GM03348 (cell line): ENCODE measurements at places on chromosomes 11 and 22.

DNA sequence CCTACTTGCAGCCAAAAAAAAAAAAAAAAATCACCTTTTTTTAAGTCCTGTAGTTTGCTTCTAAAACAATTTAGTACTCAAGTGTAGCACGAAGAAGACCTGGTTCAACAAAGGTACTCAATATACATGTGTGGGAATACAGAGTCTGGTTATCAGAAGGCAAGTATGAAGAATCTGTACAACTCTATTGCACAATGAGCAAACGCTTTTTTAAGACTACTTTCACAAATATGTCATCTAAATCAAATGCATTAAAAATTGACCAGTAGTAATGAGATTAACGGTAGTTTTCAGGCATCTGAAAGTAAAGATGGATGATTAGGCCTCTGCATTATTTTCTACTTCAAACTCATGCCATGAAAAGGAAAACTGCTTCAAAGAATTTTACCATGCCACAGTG, 9.5 kb downstream of the CHORDC1 start:
- DNase-seq: no peak

DNA sequence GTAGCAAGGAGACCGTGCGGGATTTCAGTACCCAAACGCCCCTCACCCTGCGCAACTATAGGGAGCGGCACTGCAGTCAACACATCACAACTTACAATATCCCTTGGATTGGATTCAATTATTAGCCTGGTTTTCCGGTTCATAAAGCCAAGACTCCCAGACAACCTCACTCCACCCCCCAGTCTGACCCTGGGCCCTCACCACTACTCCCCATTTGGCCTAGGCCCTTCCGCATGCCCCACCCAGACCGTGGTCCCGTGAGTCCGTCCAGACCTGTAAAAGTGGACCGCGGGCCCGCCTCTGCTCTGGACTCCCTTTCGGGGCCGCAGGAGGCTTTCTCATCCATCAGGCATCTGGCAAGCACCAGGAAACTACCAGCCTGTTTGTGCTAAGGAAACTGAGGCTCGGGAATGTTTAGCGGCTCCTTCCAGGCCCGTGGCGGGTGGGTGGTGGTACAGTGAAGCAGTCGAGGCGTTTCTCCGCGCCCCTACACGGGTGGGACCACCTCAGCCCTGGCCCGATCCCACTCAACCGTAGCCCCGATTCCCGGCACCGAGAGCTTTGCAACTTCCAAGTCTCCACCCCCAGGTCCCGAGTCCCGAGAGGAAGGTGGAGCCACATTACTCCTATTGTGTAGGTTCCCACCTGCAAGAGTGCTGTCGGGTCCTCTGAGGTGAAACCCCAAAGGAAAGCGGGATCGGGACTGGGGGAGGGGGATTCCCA, 679 bp upstream of the DPP3 start:
- DNase-seq: peak; percentile 66

DNA sequence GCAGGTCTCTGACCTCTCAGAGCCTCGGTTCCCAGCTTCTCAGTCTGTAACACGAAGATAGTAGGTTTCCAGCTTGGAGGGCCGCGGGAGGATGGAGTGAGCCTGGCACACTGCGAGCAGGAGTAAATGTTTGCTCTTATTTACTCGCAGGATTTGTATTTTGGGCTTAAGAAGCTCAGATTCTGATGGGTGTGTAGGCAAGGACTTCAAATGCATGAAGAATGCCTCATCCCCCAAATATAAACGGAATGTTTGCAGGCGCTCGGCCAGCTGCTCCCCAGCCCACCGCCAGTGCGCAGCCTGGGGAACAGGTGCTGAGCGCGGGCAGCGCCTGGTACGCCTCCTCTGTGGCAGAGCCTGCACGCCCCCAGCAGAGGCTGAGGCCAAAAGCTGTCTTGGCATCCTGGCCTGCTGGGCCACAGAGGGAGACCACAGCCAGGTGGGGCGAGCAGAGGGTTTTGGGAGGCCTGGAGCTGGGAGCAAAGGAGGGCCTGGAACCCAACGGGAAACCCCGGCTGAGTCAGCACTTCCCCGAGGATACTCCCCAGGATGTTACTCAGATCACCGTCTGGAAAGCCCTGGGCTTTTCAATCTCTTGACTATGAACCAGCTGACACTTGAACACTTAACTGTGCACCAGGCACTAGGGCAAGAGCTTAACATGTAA, 9.4 kb downstream of the EHD1 start:
- peak; percentile 78 for DNase-seq

DNA sequence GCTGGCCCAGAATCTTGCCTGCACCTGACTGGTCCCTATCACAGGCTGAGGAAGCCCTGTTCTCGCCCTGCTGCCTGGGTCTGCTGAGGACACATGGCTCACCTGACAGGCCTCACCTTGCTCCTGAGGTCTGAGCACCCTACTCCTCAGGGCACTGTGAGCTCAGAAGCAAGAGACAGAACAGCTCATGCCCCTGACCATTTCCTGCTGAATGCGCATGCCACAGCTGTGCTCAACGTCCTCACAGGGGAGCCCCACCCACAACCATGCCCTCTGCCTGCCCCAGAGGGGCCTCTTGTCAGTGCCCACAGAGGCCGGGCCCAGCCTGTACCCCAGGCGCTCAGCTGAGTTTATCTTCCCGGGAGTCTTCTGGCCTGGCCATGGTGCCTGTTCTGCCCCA, 2.8 kb upstream of the TSPO start:
- DNase-seq: no peak

DNA sequence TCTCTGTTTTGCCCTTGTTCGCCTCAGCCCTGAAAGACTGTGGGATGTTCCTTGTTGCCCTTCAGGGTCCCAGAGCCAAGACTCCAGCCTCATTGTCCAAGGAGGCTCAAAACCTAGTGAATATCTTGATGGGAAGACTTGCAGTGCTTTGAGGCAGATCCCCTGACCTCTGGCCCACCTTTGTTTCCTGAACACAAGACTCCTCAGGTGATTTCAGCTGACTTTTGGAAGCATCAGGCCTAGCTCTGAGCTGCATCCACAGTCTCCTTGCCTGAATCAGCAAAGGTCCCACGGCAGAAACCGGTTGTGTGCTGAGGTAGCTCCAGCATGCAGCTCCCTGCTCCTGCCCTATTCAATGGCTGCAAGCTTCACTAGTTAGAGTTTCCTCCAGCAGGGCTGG, 159.3 kb upstream of the B3GAT1 start:
- no peak for DNase-seq

- no peak for DNase-seq
Observed at GRCh38 chr22:44536411-44536810, 38.4 kb upstream of the RTL6 start.

GRCh38 chr22:35912658-35913057, 116.0 kb downstream of the RBFOX2 start:
- DNase-seq: no peak

DNA sequence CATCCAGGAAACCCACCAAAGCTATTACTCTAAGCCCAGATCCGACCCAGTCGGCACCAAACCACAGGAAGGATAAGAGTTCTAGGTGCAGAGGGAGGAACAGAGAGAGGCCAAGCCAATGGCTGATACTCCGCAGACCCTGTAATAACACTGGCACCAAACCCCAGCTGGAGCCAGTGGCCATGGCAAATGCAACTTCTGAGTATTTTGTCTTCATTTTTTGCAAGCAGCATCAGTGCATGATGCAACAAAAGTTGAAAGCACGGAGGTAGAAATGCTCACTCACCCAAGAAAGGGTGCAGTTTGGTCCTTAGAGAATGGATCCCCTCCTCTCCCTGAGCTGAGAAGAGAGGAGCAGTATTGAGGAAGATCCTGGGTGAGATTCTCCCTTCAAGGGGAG, 2.8 kb downstream of the TMEM121B start:
- no peak for DNase-seq

- no peak for DNase-seq
Observed at GRCh38 chr22:39133871-39134270, 18.6 kb downstream of the CBX7 start.

- DNase-seq: no peak
Observed at GRCh38 chr11:111642542-111642941, 40.3 kb downstream of the SIK2 start.

DNA sequence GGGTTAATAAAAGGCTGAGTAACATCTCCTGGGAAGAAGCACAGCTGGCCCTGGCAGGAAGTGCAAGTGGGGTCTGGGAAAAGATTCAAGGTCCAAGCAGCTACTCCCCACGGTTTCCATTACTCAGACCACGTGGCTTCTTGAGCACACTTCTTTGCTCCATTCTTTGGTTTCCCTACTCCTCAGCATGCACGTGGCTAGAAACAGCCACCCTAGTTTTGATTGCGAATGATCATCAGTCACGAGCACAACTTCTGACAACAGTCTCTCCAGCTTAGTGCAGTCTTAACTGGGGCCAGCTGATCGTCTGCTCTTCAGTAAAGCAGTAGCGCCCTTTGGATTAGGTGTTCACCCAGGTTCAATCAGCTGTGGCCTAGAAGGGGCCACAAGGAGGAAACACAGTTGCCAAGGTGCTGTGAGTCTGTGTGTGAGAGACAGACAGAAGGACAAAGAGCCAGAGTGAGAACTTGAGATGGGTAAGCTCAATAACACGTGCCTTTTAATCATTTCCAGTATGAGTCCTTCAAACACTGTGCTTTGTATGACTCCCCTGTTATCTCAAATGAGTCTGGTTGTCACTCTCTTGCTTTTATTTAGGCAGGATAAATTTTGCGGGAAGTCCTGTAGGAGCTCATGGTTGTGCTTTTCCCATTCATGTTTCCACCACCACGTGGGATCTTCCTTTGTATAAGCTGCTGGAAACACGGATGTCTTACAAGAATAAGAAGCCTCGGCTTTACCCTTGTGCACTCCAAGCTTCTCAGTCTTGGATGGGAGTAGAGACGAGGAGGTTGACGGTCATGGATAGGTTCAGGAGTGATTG, 901 bp upstream of the PARVA start:
- DNase-seq: peak; percentile 65
